ENCODE measurements at places on chromosomes 1 and 21.

DNA sequence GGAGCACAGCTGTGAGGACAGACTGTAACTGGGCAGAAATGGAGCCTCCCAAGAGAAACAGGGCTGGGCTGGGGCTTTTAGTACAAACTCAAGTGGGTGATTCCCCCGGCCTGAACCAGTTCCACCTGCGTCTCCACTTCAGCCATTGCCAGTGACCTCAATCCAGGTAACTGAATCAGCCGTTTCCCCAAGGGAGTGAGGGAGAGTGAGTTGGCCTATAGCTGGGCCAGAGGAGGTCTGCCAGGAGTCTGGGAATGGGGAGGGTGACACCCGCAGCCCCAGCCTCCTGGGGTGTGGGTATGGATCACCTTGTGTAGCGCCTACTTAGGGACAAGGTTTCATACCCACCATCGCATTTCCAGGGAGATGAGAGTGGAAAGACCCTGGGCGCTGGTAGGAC is 8.5 kb downstream of the SLC26A9 start:
- no peak for DNase-seq

GRCh38 chr1:158126425-158126824 is 54.3 kb upstream of the CD1D start:
- DNase-seq, result no peak

- no peak for DNase-seq
These were observed 26.3 kb downstream of the SLC37A1 start for GRCh38 chr21:42539931-42540343.

- DNase-seq, result no peak
These were observed 34.0 kb upstream of the C1orf115 start for GRCh38 chr1:220655961-220656740.

GRCh38 chr1:116911188-116911553 is 1.5 kb downstream of the PTGFRN start:
- no peak for DNase-seq

DNA sequence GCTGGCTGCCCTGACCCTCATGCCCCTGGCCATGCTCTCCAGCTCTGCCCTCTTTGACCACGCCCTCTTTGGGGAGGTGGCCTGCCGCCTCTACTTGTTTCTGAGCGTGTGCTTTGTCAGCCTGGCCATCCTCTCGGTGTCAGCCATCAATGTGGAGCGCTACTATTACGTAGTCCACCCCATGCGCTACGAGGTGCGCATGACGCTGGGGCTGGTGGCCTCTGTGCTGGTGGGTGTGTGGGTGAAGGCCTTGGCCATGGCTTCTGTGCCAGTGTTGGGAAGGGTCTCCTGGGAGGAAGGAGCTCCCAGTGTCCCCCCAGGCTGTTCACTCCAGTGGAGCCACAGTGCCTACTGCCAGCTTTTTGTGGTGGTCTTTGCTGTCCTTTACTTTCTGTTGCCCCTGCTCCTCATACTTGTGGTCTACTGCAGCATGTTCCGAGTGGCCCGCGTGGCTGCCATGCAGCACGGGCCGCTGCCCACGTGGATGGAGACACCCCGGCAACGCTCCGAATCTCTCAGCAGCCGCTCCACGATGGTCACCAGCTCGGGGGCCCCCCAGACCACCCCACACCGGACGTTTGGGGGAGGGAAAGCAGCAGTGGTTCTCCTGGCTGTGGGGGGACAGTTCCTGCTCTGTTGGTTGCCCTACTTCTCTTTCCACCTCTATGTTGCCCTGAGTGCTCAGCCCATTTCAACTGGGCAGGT is 3.8 kb downstream of the GPR61 start:
- no peak for DNase-seq

- no peak for DNase-seq
These were observed 192.5 kb downstream of the CACNA1E start for GRCh38 chr1:181675918-181676190.

GRCh38 chr1:163444665-163445064 is 122.9 kb downstream of the NUF2 start:
- no peak for DNase-seq

GRCh38 chr1:164137273-164137925 is 421.6 kb upstream of the PBX1 start:
- no peak for DNase-seq

- DNase-seq, result no peak
These were observed 182.4 kb downstream of the BACH1 start for GRCh38 chr21:29481081-29481480.

GRCh38 chr1:196607981-196608380 is 259 bp downstream of the KCNT2 start:
- DNase-seq, result no peak

- DNase-seq, result no peak
These were observed 38.5 kb upstream of the BCL9 start for GRCh38 chr1:147502760-147503159.

GRCh38 chr1:228664399-228664914 is 70.8 kb upstream of the RHOU start:
- peak; percentile 83 for DNase-seq

GRCh38 chr1:100703716-100704115 is 15.8 kb upstream of the VCAM1 start:
- DNase-seq, result no peak

Measured in CD4-positive, alpha-beta T cell treated with Interleukin-17A for 1 hour (primary cell).